ENCODE measurements at places on chromosomes 12 and 14.

GRCh38 chr12:131164096-131164872 lies 210.6 kb downstream of the ADGRD1 start:
- DNase-seq: no peak

DNA sequence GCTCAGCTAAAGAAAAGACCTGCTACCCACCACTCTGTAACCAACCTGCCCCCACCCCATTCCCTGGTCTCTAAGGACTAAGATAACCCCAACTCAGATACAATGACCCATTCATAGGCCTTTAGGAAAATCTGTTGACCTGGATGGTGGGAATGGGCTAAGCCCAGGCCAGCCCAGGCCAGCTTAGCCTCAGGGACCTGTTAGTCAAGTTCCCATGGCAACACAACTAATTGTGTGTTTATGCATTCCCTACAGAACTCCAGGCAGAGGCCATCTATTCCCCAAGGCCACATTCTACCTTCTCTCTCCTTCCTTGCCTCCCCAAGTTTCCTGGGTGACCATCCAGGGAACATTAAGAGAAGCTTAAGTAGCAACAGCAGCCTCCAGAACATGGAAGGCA lies 16.1 kb upstream of the KRT8 start:
- no peak for DNase-seq

DNA sequence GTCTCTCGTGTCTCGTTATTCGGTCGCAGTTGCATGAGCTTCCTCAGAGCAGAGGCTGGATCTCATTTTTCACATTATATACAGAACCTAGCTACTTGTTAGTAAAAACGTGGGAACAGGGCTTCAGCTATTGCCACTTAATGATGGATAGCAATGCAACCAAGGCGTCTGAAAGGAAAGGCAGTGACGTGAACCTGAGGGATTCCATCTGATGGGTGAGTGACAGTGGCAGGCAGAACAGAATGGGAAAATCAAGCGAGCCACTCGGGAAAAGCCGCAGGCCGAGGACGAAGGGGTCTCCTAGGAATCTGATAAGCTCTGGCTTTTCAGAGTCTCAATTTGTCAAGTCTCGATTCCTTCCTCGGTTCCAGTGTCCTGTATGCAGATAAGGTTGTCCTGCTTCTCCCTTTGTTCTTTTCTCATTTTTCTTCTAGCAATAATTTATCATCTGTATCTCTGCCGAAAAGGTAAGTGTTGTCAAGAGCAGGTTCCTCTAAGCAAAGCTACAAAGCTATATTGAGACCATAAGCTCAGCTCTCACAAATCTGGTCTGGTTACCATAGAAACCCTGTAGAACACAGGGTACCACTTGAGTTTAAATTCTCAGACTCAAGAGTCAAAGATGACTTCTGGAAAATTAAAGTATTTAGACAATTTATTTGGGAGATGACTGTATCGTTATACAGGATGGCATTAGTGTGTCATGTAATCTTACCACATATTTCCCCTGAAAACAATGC lies 416.6 kb downstream of the GLT1D1 start:
- no peak for DNase-seq

- DNase-seq: peak; percentile 75
These were observed 11.8 kb upstream of the OR6S1 start for GRCh38 chr14:20652996-20653975.

GRCh38 chr12:52523824-52524223 lies 3.6 kb upstream of the KRT5 start:
- DNase-seq: no peak

DNA sequence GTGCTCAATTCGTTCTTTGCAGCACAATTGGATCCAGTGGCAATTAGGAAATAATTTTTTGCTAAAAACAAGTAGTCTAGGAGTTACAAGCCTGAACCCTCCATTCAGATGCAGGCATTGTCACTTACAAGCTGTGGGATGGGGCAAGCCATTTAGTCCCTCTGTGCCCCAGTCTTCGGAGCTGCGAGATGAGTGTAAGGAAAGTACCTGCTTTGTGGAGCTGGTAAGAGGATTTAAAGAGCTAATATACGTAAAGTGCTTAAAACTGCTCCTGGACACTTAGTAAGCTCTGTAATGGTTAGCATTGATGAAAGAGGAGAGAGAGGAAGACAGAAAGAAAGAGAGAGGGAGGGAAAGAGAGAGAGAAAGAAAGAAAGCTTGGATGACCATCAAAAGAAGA lies 112.5 kb downstream of the LGMN start:
- no peak for DNase-seq

DNA sequence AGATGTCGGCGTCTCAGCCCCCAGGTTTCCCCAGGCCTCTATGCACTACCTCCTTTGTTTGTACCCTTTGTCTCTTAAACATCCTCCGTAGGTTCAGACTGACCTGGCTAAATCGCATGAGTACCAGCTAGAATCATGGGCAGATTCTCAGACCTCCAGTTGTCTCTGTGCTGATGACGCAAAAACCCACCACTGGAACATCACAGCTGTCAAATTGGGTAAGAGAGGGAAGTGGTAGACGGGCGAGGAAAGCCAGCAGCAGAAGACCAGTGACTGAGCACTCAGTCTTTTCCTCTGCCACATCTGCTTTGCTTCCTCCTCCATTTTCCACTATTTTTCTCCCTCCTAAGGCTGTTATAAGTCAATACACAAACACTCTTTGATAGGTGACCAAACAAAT lies 29.7 kb downstream of the A2ML1 start:
- no peak for DNase-seq

DNA sequence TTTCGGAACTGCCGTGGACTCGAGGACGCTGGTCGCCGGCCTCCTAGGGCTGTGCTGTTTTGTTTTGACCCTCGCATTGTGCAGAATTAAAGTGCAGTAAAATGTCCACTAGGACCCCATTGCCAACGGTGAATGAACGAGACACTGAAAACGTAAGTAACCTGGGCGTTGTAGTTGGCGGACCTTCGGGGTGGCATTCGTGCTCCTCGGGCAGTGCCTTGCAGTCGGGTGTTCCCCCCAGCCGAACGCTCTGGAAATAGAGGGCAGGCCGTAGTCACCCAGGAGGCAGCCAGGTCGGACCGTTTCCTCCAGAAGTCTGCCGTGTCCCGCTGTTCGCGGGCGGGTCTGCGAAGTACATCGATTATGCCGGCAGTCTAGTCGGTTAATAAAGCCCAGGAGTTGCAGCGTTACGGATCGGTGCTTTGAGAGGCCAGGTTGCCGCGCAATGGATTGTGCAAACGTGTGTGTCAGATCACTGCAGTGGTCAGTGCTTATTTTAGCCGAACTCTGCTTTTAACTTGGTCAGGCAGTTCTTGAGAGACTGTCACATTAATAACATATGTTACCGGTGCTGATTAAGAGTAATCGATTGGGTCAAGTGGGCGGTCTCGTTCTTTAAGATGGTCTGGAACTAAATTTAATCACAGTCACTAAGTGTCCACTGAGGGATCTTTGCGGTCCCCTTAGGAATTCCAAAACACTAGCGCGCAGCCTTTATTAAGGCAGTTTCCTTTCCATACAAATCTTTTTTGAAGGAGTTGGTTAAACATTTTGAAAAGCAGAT lies 906 bp downstream of the MARK3 start:
- no peak for DNase-seq
